AG10803 (cell line): ENCODE measurements at places on chromosomes 6 and 20.

DNA sequence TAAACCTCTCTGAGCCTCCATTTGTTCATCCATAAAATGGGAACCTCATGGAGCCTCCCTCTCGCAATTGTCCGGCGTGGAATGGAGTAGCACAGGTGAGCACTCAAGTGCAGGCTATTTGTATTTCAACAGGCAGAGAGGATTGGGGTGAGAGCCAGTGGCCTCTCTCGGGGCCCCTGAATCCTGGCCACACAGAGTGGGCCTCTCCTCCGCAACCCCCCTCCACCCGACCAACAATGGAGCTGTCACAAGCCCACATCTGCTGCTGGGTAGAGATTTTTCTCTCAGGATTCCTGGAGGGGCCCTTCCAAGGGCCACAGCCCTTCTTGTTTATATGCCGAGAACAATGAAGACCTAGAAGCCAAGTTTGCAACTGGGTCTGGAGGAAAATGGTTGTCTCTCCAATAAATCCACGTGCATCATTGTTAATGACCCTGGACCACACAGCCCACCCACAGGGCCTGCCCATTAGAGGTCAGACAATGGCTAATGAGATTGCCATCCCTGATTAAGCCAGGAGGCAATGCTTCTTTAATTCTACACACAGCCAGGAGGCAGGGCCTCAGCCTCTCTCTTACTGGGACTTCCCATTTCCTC lies 233.0 kb downstream of the ANKRD60 start:
- DNase-seq = no peak

GRCh38 chr20:37992802-37993409 lies 40.4 kb downstream of the TTI1 start:
- peak; percentile 93 for DNase-seq

DNA sequence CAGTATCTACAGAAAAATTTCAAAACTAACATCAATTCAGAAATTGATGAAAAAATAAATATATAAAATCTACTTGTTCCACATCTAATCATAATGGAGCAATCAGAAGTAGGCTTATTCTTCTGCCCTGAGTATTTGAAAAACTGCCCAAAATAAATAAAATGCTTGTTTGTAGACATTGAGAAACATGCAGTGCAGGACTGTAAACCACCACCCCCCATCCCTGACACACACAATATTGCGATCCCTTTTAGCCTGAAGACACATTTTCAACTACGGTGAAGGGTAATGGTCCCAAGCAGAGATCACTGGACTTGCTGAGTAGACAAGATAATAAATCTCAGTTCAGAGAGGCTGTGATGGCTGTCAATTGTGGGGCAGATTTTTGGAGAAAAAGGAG lies 261.5 kb downstream of the C6orf118 start:
- DNase-seq = no peak

DNA sequence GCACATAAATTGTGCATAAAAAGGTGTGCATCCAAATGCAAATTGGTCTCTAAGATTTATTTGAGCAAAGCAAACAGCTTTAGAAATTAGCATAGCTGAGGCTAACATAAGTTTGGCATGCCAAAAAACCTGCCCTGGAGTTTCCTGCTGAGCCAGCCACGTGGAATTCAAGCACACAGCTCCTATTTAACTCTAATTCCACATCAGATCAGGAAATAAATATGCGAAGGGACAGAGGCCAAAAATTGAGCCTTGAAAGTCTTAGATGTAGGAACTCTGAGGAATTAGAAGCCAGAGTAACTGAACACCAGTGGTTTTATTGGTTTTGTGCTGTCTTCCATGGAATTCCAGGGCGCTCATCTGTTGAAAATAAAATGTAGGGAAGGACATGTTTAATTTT lies 19.6 kb downstream of the SOBP start:
- no peak for DNase-seq

DNA sequence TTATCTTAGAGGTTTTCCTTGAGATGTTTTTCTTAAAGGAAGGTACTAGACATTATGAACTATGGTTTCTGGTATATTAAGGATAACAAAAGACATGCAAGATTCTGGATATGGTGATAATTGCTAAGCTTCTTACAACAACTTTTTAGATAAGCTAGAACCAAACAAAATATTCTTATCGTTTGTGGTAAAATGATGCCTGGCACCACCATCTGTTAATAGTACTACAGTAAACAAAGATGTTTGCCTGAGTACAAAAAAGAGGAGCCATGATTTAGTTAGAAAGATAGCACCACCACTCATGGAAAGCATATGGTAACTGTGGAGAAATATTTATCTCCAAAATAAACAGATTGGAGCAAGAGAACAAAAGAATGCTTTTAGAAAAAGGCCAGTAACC lies 747.3 kb downstream of the COL12A1 start:
- DNase-seq = no peak

GRCh38 chr6:17004269-17004668 lies 97.6 kb upstream of the STMND1 start:
- peak; percentile 49 for DNase-seq

- no peak for DNase-seq
These were observed 2.2 kb downstream of the NRN1 start for GRCh38 chr6:6004390-6004995.

DNA sequence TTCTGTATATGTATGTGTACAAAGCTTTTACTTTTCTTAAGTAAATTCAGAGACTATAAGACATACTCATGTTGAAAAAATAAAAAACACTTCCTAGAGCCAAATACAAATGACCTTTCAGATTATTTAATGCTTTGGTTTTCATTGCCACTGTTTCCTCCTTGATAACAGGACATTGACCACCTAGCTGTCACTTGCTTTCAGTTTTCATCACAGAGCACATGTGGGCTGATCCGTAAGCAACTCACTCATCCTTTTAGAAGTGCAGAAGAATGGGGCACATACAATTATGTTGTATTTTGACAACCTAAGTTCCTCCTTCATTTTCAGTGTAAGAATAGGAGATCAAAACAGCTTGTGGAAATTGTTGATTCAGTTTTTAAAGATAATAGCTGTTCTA lies 6.2 kb downstream of the ZBTB2 start:
- no peak for DNase-seq

GRCh38 chr6:53436526-53437303 lies 88.0 kb upstream of the ELOVL5 start:
- DNase-seq = peak; percentile 16

GRCh38 chr6:111494951-111495635 lies 12.1 kb upstream of the REV3L start:
- no peak for DNase-seq

DNA sequence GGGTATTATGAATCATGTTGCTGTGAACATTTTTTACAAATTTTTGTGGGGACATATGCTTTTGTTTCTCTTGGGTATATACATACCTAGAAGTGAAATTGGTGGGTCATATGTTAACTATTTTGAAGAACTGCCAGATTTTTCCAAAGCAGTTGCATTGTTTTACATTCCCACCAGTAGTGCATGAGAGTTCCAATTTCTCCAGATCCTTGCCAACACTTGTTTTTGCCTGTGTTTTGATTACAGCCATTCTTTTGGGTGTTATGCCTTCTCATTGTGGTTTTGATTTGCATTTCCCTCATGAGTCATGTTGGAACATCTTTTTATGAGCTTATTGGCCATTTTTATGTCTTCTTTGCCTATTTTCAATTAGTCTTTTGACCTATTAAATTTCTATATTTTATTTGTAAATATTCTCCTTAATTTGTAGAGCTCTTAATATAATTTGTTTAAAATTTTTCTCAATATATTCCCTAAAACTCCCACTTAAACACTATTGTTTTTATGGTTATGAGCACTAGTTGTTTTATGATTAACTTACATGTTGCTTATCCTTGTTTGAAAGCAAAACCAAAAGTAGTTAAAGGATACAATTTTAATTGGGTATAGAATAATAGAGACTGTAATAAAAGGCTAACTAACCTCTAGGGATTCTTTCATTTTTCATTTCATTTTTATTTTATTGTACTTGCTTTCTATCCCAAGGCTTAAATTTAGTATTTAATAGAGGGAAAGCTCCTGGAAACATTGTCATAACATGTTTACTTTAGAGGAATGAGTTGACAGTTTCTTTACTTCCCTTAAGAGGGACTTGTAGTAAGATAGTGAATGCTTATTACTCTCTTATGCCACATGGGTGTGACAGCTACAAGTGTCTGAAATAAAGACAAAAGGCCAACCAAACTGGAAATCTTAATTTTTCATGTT lies 5.5 kb downstream of the UBR2 start:
- DNase-seq = peak; percentile 99

DNA sequence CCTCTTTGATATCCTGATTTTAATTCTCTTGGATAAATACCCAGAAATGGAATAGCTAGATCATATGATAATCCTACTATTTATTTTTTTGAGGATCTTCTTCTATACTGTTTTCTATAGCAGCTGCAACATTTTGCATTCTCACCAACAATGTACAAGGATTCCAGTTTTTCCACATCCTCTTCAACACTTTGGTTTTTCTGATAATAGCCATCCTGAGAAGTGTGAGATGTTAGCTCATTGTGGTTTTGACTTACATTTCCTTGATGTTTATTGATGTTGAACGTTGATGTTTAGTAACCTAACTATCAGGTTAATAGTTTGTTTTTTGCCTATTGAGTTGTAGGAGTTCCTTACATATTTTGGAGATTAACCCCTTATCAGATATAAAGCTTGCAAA lies 217.3 kb downstream of the LRFN2 start:
- no peak for DNase-seq

DNA sequence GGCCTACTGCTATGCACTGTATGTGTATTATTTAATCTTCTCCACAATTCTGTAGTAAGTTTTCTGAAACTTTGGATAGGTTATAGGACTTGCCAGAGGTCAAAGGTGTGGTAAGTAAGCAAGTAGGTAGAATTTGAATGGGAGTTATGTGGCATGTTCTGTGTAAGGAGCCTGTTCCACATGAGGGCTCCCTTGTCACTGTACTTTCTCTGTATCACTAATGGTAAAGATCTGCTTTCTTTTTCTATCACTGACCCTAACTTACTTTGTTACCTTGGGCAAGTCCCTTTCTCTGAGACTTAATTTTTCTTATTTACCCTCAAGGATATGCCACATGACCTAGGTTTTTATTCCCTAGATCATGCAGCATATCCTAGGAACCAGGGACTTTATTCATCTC lies 50.3 kb downstream of the EIF2S2 start:
- DNase-seq = no peak

GRCh38 chr20:50834599-50835005 lies 39.7 kb downstream of the BCAS4 start:
- DNase-seq = peak; percentile 92

DNA sequence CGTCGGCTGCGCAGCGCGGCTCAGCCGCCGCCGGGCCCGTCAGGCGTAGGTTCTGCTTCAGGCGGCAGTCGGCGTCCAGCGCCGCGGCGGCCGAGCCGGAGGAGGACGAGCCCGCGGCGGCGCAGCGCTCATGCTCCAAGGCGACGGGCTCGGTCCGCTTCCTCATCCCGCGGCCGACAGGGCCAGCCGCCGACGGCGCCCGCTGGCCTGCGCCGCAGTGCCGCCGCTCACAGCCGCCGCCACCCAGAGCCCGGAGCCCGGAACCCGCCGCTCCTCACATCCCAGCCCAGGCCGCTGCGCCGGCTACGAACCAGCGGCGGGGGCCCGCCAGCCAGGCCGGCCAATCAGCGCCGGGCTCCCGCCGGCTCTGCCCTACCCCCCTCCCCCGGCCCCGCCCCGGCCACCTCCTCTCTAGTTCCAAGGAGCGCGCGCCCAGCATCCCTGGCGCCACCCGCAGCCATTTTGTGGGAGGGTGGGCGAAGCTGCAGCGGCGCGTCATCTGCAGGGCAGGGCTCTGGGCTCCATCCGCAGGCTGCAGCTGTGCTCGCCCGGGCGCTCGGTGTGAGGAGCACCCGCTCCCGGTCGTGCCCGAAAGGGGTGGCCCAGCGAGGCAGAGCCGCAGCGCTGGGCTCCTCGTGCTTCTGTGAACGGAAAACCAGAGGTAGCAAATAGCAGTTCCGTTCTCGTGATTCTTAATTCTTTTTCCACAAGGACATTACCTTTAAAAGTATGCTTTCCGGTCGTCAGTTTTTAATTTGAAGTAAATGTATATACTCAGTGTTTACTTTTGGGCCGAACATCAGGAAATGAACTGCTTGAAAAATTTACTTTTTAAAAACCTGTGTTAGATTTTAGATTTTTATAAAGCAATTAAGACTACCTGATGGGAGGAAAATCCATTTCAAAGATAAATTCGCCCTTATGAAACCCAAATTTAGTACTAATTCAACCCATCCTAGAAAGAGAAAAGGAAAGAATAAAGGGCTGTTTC lies at the start of gene ABHD12:
Gene ABHD12, minus strand, starts transcription at position 298 of the 991 bp plus-strand sequence. Its CDS starts 132 bp downstream, at position 166.
- peak; percentile 97 for DNase-seq

DNA sequence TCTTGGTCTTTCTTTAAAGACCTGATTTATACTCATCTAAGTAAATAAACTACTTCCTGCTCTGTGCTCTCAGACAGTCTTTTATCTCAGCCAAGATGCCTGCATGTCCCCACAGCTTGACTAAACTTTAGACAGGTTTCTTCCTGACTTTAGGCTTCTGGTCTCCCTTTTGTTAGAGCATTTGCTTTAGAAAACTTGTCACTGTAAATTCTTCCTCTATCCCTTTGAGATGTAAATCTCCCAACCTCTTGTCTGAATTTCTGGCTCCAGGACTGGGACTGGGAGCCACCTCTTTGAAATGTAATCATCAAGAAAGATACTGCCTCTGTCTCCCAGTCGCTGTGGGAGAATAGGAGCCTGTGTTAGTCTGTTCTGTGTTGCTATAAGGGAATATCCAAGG lies 739.9 kb downstream of the C6orf118 start:
- DNase-seq = no peak
